ENCODE measurements at places on chromosomes 12 and 14.

- DNase-seq, result no peak
Observed at GRCh38 chr12:16421806-16422205, 74.4 kb downstream of the MGST1 start.

DNA sequence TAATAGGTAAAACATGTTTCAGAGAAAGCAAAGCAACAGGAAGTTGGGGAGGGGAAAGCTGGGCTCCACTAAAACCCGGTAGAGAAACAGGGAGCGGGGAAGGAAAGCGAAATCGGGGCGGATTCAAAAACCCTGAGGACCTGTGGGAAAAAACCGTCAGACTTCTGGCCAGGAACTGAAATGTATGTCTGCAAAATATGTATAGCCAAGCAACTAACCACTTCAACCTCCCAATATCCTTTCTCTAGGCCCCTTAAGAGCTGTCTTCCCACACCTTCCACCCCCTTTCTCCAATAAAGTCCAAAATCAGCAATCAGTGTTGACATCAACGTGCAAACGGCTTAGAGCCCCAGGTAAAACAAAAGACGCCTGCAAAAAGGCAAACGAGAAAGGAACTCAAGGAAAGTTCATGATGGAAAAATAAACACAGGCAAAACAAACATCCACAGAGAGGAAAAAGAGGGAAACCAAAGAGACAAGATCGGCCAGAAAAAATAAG, 32.8 kb downstream of the SIX1 start:
- DNase-seq, result no peak

- no peak for DNase-seq
Observed at GRCh38 chr12:126055521-126055920, 990.3 kb downstream of the AACS start.

GRCh38 chr12:51242120-51242519, 3.5 kb downstream of the DAZAP2 start:
- no peak for DNase-seq

DNA sequence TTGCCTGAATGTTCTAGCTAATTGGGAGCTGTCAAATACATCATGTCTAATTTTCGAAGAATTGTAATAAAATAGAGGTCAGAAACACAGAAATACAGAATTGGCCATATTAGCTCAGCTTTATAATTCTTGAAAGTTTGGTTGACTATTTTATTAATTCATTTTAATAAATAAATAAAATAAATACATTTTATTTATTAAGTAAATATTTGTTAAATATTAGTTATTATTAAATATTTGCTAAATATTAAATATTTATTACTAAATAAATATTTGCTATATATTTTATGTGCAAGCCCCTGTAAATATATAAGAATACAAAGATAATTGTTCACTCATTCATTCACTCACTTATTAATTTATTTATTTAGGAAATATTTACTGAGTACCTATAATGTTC, 231.3 kb downstream of the SSPN start:
- no peak for DNase-seq

DNA sequence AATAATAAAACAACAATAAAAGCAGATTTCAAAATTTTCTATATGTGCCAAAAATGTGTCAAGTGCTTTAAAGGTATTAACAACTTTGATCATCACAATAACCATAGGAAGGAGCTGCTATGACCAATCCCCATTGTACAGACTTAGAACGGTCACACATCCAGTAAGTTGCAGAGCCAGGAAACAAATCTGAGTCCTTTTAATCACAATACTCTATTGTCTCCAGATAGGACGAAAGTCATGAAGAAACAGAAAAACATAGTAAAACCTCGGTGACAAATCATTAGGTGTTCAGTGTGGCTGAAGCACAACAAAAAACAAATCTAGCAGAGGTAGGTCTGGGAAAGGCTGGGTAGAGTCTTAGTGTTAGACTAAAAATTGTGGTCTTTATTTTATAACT, 178.8 kb downstream of the GRIP1 start:
- no peak for DNase-seq

- no peak for DNase-seq
Observed at GRCh38 chr14:103738166-103738565, 22.6 kb downstream of the ZFYVE21 start.

DNA sequence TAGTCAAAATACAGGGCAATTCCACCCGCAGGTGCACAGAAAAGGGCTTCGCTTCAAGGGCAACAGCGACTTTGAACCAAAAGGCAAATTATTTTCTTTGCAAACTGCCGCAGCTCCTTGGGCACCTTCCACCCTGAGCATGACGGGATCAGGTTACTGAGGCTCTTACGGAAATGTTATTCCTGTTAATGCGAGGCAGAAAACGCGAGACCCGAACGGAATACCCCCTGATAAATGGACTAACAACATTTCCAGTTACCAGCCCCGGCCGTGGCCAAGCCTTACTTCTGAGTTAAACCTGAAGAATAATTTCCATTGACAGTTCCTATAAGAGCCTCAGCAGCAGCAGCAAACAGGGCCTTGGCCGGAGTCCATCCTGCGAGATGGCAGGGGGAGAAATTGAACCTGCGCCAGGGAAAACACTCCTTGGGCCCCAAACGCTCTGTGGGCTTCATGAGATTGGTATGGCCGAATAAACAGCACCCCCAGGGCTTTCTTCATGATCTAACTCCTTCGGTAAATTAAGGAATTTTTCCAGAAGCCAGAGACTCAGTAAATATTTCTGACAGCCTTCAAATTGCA, 70.0 kb upstream of the DICER1 start:
- DNase-seq, result no peak

- DNase-seq, result peak; percentile 52
Observed at GRCh38 chr12:85036234-85036707, at the start of the genes LRRIQ1 and TSPAN19. Gene LRRIQ1, plus strand, starts transcription at chr12:85036351. Its CDS starts 1,826 bp downstream, at chr12:85038177. Gene TSPAN19, minus strand, starts transcription at chr12:85036277. Its CDS starts 6,331 bp downstream, at chr12:85029946.

DNA sequence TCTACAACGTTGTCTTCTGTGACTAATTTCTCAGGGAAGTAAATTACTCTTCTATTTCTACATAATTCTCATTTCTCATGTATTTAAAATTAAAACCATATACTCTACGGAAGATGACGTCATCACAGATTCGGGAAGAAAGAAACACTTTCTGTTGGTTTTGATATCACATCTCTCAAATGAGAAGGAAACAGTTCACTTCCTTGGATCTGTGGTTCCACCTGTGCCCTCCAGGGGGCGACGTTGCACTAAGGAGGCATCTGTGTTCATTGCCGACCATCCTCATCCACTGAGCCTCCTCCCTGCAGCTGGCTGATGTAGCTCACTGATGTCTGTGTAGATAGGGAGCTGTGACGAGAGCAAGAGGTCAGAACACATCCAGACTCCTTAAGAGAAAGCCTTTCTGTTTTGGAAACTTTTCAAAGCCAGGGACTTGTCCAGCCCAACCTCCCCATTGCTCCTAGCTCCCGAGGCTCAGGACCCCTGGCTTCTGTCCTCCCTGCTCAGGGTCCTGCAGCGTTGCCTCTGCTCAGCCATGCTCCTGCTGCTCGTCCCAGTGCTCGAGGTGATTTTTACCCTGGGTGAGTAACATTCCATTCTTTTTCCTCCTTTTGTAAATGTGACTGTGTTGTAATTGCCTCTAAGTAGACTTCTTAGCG, 172.7 kb upstream of the OR4E1 start:
- peak; percentile 73 for DNase-seq

- no peak for DNase-seq
Observed at GRCh38 chr12:15194456-15195368, 26.5 kb downstream of the RERG start.

DNA sequence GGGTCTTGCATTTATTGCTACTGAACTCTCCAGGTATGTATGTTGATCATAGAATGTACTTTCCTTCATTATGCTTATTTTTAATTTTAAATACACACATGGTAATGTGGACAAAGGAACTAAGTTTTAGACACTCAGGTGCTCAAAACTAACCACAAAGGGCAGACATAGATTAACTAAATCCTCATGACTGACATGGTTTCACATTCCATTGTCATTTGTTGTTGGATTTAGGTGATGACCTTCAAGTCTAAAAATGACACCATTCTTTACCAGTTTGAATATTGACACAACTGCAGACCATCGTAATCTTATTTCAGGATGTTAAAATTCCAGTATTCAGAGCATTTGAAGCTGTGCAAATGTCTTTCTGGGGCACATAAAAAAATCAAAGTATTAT, 128.4 kb downstream of the BBS10 start:
- no peak for DNase-seq

DNA sequence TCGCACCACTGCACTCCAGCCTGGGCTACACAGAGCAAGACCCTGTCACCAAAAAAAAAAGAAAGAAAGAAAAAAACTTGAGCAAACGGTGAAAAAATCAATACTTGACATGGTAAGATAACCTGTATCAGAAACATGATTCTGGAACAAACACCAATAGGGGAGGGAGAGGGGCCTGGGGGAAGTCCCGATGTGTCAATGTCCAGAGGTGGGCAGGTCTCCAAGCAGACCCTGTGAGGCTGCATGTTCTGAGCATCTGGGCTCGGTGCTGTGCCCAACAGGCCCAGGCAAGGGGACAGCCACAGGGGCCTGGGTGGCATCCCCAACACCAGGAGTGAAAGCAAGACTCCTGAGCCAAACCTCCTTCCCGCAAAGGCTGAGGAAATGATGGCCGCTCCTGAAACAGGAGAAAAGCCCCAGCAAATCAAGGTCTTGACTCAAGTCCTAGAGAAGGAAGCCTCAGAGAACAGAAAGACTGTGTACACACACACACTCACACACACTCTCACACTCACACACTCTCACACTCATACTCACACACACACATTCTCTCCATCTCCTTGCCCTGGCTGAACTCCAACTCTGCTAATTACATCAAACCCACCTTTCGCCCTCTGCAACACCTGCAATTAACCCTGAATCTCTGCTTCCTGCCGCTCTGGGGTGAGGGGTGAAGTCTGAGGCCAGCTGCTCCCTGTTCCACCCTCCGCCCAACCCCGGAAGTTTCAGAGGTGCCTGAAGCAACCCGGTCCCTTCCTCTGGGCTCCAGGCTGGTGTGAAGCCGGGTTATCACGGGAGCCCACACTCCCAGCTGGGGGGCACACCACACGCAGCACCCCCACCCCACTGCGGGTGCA, 20.4 kb downstream of the CCDC88C start:
- peak; percentile 71 for DNase-seq

GRCh38 chr14:67187826-67188225, 1.4 kb upstream of the GARIN2 start:
- DNase-seq, result no peak

All from activated T-cell treated with anti-CD3 and anti-CD28 coated beads, Interleukin-2, amount 50 U/mL, for 72 hours (primary cell).